ENCODE measurements at places on chromosomes 2 and 18.

DNA sequence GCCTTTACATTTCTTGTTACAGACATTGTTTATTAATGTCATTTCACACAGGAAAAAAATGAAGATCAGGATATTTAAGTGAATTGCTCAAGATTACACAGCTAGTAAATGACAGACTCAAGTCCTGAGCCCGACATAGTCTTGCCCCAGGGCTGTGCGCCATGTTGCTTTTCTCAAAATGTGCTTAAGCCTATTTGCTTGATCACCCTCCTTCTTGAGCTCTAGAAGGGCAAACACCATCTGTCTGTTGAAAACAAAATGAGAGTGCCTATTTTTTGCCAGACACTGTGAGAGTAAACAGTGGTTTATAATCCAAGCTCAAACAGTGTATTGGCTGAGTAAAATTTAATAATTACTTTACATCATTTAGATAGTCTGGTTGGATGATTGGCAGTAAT, 34.8 kb upstream of the HNMT start:
- DNase-seq, result no peak

DNA sequence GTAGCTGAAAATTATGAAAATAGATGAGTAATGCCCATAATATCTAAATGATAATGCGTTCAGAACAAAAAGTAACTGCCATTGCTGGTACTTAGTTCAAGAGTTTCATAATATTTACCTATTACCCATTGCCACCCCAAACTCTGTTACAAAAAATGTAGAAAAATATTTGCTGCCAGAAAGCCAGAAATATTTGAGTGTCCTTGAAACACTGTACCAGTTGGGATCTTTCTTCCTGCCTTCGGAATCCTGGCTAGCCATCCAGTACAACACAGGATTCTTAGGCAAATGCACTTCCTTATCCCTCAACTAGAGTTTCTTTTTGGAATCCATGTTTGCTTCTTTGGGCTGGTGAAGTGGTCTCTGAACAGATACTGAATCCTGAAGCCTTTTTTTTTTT, 207.1 kb downstream of the MCFD2 start:
- no peak for DNase-seq

GRCh38 chr2:218722876-218723785, 12.5 kb downstream of the TTLL4 start:
- DNase-seq, result no peak

GRCh38 chr2:239991689-239992314, 33.3 kb downstream of the NDUFA10 start:
- peak; percentile 50 for DNase-seq

DNA sequence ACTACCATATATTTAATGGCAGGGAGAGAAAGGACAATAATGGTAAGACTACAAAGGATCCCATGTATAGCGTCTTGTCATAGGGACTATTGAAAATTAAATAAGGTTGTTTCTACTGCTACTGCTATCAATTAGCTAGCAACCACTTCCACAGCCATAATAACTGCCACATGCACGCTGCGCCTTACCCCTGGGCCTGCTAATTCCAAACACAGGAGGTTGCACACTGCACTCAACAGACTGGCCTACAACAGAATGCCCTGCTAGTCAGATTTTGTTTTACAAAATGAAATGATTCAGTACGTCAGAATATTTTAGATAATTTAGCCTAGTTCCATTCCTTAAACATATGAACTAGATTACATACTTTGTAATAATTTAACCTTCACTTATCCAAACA, 121.0 kb upstream of the SMAD7 start:
- no peak for DNase-seq

GRCh38 chr2:40240070-40240469, 211.8 kb downstream of the SLC8A1 start:
- DNase-seq, result no peak

- DNase-seq, result no peak
These were observed 22.8 kb upstream of the DLX1 start for GRCh38 chr2:172062402-172063004.

DNA sequence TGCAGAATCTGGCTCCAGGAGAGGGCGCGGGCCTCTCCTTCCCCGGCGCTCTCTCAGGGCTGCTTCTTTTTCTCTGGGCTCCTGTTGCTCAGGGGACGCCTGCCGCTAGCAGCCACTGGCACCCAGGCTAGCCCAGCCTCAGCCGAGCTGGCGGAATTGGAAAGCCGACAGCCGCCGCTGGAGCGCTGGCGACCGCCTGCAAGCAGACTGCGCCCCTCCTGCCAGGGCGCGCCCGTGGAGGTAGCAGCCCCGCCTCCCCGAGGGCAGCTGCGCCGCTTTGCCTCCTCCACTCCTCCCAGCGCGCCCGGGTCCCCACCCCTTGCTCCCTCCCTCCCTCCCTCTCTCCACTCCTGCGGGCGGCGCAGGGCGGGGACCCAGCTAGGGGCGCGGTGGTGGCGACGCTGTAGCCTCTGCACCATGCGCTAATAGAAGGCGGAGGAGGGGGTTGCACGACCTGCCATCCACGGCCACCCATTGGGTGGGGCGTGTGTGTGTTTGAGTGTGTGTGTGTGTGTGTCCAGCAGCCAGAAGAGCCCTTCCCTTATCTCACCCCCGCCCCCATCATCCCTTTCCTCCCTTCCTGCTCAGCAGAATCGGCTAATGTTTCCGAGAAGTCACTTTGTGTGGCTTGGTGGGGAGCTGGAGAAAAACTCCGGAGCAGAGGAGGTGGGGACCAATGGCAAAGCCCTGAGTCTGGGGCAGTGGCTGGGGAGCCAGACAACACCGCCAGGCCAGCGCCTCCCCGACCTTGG, at the start of gene SCN9A:
Gene SCN9A, minus strand, starts transcription at position 209 of the 752 bp plus-strand sequence. CDS start 64,188 bp downstream, outside the sequence.
- peak; percentile 13 for DNase-seq

DNA sequence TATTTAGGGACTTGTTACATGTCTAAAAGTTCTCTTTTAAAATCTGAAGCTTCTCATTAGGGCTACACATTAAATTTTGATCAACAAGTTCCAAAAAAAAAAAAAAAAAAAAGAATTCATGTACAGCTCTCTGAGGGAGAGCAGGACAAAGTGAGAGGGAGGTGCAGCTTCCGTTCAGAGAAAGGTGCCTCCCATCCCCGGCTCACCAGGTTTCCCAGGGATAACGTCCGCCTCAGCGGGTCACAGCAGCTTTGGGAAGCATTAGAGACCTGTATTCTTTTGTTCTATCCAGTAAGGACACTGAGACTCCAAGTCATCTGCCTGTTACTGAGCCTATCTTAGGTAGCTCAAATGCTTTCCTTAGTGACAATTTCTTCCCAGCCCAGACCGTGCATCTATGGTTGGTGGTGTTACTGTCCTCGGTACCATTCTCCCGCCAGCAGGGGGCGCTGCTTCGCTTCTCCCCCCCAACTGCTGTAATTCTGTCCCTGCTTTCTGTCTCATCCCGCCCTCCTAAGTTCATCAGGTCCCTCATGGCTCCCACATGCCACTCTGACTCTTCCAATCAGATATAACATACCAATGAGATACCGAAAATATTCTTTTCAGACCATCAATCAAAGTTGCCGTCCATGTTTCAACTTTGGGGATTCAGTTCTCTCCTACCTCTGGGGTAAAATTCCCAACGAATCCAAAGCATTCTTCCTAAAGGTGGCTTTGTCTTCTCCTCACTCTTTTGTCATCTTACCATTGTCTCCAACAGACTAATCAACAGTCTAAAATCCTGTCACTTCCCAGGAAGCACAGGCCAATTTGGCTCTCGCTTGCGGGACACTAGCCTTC, 466.5 kb downstream of the METTL4 start:
- peak; percentile 49 for DNase-seq

DNA sequence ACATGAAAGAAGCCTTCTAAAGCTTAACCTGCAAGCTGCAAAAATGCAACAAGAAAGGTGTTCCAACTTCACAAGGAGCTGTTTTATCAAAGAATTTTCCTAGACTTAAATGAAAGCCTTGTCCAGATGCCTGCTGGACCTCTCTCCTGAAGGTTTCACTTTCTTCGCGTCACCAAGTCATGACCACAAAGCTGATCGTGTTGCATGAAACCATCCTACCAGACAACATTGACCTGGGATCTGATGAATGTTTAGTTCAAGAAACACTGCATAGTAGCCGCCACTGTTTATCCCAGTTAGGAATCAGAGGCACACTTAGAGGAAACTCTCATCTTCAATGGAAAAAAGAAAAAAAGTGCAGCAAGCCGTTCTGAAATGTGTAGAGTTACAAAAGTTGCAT, 26.9 kb downstream of the PAX3 start:
- DNase-seq, result no peak

DNA sequence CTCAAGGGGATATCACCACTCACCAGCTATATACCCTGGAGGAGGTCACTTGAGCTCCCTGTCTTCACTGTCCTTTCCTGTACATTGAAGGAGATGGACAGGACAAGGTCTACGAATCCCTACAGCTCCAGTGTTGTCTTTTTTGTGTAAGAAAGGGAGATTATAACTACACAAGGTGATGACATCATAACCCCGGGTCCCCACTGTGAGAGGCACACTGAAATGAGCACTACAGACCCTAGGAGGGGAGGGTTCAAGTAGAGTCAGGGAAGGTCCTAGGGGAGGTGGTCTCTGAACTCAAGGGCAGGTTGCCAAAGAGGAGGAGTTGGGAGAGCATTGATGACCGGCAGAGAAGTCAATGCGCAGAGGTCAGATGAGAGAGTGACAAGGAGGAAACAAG, 108.3 kb upstream of the SLC14A2 start:
- DNase-seq, result no peak

- DNase-seq, result no peak
These were observed 62.2 kb upstream of the PKDCC start for GRCh38 chr2:41985573-41986095.

- DNase-seq, result no peak
These were observed 290.0 kb upstream of the CXCR4 start for GRCh38 chr2:136407952-136408318.

DNA sequence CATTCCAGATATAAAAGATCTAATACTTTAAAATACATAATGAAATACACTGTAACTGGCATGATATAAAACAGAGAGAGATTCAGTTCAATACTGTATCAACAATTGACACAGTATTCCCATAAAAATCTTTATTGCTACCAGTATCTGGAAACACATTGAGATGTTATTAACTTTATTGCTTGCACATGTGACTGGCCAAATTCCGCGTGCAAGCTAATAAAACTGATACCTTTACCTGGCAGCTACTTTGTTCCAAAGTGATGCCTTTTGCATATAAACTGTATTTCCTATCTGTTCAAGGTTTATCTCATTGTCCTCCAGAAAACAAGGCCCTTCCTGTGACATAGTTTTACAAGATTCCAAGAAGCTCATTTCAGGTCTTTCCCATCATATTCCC, 15.4 kb upstream of the REG1B start:
- no peak for DNase-seq

GRCh38 chr18:36476433-36476832, 178.9 kb downstream of the FHOD3 start:
- DNase-seq, result no peak

- no peak for DNase-seq
These were observed 4.7 kb upstream of the IL1RL2 start for GRCh38 chr2:102181919-102182635.

DNA sequence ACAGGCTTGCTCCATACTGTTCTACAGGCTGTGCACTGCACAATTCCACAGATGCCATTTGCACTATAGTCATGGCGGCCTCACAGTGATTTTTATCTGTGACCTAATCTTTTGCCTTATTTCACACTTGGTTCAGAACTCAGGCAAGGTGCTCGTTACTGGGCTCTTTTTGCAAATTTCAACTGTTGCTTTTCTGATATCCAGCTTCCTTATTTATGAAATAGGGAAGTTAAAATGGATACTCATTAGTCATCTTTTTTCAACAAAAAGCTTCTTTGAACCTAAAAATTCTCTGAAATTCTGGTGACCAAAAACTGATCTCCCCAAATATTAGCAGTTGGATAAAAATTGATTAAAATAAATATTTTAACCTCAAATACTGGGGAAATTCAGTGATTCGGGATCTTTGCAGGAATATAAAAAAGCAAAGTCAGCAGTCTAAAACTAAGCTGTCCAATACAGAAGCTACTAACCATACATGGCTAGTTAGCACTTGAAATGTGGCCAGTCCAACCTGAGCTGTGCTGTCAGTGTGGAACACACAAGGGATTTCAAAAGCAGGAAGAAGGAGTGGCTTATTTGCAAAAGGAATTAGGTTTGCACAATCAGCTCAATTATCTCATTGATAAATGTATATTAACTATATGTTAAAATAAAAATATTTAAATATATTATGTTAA, 134.4 kb downstream of the COL4A4 start:
- no peak for DNase-seq

GRCh38 chr2:24015562-24016375, 5.9 kb downstream of the MFSD2B start:
- DNase-seq, result no peak

GRCh38 chr2:236168110-236169080, at the start of gene GBX2:
TSS of gene GBX2 (minus strand) at chr2:236168386. CDS start at chr2:236167971, 415 bp downstream.
- peak; percentile 46 for DNase-seq

GRCh38 chr2:97785818-97786217, 72.4 kb downstream of the ZAP70 start:
- no peak for DNase-seq

DNA sequence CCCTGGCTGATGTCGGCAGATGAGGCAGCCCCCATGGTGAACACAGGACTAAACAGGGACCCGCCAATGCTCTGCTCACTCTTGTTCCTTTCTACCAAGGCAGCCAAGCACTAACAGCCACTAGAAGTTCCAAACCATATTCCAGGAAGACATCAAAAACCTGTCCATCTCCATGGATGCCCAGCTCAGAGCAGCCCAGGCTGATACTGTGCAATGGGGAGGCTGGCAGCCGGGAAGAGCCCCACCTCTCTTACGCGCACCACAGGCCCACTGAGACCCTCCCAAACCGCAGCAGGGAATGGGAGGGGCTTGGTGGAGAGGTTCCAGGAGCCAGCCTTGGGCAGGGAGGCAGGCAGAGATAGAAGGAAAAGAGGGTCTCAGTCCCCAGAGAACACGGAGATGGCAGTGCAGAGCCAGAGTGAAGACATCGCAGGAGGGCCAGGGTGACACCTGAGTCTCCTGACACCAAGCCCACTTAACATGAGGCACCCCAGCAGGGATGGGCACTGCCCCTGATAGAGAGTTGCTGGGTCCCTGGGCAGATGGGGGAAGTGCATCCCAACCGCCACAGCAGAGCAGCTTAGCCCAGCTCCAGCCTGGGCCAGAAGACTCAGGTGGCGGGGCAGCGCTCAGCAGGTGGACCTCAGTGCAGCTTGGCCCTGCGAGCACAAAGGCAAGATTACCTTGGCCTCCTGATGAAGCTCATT, 3.4 kb downstream of the HS6ST1 start:
- no peak for DNase-seq

DNA sequence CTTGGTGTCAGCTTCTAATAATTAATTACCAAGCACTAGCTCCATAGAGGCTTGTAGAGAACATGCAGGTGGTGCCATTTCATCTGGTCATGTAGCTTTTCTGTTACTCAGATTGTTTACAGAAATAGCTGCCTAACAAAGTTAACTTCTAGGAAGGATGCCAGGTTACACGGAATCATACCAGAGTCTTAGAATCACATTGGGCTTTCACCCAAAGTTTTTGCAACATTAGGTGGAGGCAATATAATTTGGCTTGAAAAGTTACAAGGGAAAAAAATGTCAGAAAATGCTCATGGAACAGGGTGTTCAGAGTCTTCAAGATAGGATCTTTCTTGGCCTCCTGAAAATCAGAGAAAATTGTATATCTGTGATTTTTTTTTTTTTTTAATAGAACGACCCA, 135.6 kb downstream of the ARHGAP15 start:
- no peak for DNase-seq

GRCh38 chr2:179612591-179613298, 248.7 kb downstream of the ZNF385B start:
- DNase-seq, result no peak

Data from GM13977 (cell line).